ENCODE measurements at places on chromosomes 1 and 21.

DNA sequence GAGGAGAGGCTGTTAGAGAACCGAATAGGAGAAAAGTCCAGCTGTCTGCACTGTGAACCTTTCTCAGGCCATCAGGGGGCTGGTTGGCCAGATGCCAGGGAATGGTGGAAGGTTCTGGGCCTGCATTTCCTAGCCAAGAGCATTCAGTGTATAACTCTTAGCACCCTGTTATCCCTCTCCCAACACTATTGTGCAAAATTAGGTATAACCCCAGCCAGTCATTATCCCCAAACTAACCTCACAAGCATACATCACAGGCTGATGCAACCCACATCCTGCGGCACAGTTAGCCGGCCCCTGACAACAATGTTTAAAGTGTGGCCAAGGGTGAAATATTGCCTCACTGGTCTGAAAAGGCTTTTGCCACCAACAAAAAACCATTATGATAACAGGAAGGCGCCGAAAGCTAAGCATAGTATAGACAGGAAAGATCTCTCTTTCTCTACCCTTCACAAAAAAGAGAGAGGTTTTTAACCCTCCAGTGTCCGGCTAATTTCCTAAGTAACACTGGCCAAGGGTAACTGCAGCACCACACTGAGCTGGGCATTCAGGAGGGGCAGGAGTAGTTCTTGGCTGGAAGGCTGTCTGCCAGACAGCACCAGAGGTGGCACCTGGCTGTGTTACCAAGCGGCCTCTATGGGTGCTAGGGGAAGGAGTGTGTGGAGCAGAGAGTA is 77.3 kb upstream of the BCAR3 start:
- no peak for DNase-seq

DNA sequence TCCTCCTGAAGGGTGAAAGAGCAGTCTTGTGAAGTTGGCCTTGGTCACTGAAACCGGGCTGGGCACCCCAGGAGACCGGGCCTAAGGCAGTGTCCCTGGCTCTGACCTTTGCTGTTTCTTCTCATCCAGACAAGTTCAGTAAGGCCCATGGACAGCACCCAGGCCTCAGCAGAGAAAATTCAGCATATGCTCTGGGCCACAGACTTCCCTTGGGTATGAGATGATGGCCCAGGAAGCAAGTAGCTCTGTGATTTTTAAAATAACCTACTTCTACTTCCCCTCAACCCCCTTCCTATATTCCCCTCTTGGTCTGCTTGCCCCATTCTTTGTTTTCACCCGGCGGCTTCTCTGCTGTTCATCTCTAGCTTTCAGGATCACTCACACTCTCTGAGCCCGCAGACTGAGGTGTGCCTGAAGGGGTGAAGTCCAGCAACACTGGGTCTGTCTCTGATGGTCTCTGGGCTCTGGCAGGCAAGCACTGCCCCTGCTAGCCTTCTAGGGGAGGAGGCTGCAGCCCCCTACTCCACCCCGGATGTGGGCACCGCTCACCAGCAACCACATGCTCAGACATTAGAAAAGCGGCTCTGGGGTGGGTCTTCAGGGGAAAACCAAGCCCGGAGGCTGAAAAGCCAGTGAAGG is 2.9 kb upstream of the GPR25 start:
- DNase-seq, result no peak

DNA sequence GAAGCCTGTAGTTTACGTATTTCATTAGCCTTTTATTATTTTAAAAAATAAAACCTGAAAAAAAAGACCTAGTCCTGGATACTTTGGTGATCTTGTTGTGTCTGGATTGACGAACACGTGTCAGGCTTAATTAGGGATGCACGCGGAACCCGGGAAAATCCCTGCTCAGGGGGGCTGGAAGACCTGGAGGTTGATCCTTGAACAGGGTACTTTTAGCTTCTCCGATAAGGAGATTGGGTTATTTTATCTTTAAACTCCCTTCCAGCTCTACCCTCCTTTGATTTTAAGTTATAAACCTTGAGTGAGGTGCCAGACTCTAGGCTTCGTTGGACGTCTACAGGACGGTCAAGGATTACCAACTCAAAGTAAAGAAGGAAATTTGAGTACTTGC is 552 bp upstream of the ZNF691 start:
- DNase-seq, result no peak

DNA sequence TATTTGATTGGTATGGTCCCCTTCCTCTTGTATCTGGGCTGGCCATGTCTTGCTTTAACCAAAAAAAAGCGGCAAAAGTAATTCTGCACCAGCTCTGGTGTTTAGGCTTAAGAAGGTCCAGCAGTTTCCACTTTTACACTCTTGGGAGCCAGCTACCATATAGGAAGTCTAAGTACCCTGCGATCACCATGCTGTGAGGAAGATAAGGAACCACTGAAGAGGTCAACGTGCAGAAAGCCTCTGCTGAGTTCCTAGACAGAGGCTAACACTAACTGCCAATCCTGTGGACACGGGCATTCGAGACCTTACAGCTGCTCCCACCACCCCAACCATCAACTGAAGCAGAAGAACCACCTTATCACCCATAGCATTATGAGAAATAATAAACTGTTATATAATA is 331.4 kb downstream of the VAV3 start:
- no peak for DNase-seq

DNA sequence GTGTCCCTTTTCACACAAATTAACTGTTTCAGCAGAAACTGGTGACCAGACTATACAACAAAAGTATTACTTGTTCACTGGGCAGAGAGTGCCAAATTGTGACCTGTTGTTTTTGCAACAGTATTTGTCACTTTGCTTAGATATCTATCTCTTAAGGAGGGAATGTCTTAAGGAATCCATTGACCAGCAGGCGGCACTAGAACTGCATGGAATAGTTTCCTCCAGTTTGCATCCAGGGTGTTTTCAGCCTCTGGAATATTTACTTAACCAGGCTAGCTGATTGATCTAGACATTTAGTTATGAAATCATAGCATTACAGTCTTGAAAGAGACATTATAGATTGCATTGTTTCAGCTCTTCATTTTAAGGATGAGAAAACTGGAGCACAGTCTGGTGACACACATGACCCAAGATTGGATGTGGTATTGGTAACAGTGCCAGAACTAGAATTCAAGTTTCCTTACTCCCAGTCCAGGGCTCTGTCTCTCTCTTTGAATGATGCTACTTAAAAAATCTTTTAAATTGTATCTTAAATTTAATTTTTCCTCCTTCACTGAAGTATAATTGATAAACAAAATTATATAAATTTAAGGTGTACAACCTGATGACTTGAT is 16.9 kb downstream of the RPTN start:
- DNase-seq, result no peak

- DNase-seq, result no peak
Measured at GRCh38 chr1:37901191-37901892, 42.0 kb upstream of the MTF1 start.

GRCh38 chr21:43376478-43376882 is 50.5 kb downstream of the SIK1 start:
- DNase-seq, result no peak

DNA sequence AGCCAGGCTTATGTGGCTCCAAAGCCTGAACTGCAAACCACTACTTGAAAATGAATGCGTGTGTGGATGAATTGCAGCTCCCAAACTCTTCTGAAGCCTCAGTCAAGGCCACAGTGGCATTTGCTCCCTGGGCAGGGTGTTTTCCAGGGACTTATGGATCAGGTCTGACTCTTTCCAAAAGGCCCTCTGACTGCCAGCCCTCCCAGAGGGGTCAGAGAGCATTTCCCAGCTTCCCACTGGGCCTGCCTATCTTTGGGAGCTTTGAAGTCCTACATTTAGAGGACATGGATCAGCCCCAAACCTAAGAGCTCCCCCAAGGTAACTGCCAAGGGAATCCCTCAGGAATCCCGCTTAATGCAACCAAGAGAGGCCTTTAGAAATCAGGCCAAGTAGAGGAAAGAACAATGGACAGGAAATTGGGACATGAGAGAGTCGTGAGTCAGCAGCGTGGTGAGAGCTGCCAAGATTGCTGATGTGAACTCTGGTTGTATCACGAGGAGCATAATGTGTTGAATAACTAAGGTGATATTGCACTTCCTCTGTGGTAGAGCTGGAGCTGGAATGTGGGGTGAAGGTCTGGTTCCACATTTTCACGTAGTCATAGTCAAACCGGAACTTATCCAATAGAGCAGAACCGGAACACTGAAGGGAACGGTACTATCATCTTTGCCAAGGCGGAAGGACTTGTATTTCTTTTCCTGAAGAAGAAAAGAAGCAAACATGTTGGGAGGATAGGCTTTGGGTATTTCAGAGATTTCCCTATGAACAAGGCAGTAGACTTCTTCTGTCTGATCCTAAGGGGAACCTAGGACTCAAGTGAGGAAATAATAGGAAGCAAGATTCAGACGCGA is 99.4 kb upstream of the JUN start:
- no peak for DNase-seq

- no peak for DNase-seq
Measured at GRCh38 chr1:66730462-66730861, 21.8 kb upstream of the DYNLT5 start.

DNA sequence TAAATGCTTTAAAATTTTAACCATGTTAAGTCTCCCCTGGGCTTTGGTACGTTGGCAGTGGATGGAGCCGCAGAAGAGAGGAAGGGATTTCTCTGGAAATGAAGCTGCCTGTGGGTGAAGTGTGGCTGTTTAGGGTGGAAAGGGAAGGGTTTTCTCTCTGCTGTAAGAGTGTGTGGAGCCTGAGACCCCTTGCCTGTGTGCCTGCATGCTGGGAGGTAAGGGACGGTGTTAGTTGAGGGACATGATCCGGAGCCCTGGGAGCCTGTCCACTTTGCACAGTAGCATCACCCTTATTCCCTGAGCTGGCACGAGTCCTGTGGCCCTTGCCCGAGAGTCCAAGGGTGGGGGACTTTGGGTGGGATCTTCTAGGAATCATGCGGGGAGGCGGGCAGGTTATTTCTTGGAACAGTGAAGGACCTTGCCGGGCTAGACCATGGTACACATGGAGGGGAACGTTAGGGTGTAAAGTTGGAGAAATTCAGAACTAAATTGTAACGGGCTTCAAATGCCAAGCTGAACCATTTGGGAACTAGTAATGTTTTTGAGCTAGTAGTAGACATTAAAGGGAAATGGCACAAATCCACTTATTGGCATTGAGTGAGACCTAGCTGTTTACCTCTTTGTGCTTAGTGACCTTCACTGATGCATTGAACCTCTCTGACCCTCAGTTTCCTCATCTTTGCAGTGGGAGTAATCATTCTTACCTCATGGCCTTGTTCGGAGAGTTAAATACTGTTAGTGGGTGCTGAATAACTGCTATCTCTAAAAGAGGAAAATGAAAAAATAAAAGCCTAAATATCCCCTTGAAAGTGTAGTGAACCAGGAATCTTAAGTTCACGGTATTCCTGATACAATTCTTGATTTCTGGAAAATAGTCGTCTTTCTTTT is 3.5 kb downstream of the GALNT2 start:
- DNase-seq, result no peak

- DNase-seq, result no peak
Measured at GRCh38 chr21:46553993-46554392, 50.9 kb downstream of the S100B start.

GRCh38 chr1:62800825-62801306 is 16.9 kb downstream of the ATG4C start:
- no peak for DNase-seq

GRCh38 chr1:59029411-59030167 is 245.7 kb upstream of the JUN start:
- no peak for DNase-seq

DNA sequence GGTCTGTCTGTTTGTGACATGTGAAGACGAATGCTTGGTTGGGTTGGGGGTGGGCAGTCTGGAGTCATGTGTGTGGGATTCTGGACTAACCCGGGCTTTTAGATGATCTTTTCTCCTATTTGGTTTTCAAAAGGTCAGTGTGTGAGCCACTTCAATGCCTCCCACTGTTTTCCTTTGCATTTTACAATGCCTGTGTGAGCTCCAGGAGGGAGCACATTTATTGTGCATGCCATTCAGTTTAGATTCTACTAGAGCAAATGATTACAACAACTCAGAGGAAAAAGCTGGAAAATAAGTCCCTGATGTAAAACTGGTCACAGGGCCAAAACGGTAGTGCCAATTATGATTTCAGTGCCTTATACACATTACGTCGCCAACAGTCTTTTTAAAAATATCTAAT is 90.9 kb downstream of the LYPLAL1 start:
- DNase-seq, result no peak

DNA sequence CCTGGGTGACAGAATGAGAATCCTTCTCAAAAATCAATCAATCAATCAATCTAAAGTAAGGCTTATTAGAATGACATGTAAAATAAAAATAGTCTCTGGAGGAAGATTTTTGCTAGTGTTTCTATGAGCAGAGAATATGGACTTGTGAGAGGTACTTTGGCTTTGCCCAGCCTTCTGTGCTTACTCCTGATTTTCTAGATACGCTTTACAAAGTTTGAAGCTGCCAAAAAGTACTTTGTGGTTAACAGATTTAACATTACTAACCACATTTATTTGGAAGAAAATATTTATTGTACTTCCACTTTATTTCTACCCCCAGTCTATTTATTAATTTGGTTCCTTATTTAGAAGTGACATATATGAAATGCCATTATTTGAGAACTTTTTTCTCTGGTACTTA is 41.0 kb downstream of the CEP350 start:
- DNase-seq, result no peak

- no peak for DNase-seq
Measured at GRCh38 chr1:209456878-209457277, 126.6 kb upstream of the CAMK1G start.

DNA sequence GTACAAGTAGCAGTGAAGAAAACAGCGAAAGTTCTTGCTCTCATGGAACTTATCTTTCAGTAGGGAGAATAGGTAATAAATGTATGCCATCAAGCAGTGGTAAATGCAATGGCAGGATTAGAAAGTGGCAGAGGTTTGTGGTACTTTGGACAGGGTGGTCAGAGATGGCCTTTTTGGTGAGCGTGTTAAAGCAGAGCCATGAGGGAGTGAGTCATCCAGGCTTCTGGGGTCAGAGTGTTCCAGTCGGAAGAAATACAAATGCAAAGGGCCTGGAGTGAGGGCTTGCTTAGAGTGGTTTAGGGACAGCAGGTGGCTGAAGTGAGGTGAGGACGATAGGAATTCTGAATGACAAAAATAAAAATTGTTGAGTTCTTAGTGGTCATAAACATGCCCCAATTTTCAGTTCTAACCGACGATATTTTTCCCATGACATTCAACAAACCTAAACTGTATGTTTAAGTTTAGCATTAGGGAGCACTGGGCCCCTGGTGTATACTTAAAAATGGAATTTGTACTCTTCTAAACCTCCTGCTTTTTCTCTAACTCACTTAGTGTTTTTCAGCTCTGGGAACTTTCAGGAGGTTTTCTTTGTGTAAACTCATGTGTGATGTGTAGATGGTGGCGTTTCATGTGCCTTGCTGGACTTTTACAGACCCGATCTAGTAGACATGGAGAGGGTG is 78.2 kb downstream of the MACF1 start:
- DNase-seq, result no peak

DNA sequence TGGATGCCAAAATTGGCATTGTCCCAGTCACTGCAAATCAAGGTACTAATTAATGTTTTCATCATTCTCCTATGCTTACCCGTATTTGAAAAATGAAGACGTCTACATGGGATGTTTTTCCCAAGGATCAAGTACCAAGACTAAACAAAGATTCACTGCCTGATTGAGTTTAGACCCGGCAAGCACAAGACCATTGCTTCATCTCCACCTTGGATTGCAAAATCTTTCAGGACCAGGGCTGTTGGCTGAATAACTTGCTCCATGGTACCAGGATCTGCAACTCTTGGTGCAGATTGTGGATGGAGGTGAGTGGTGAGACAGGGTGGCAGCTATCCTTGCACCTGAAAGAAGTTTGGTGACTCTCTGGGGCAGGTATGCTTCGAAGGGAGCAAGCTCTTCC is 122.5 kb upstream of the ETS2 start:
- DNase-seq, result no peak

GRCh38 chr1:195328681-195329080 is 1279.6 kb downstream of the KCNT2 start:
- no peak for DNase-seq

GRCh38 chr1:47572731-47573430 is 135.0 kb downstream of the FOXD2 start:
- no peak for DNase-seq

Data from cortex of kidney (tissue), 1 donor.